ENCODE measurements at places on chromosomes 1 and 21.

GRCh38 chr1:116067566-116067890 is 43.7 kb upstream of the MAB21L3 start:
- H3K27ac ChIP-seq, result no peak overlapping the region
- H3K36me3 ChIP-seq, result peaks cover 2% of the 10 kb centered on the region
- no peak overlapping the region for H3K4me3 ChIP-seq
- H3K27me3 ChIP-seq, result peaks cover 6% of the 10 kb centered on the region
- no peak for DNase-seq

DNA sequence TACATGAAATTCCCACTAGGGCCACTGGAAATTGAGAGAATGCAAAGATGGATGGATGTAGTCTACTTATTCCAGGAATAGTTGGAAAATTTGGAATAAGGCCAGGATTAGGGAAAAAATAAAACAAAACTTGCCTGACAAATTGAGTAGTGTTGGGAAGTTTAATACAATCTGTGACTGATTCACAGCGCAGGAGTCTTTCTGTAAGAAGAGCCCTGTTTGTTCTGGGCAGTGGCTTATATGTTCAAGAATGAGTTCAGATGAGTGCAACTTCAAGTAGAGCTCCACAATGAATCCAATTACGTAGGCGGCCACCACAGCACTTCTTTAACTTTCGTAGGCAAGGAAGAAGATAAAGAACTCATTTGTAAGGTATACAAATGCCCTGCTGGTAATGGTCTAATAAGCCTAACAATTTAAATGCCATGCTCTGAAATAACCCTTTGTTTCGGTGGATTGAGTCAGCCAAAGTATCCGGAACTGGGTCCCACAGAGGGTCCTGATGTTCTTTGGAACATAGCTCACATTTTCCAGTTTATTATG is 47.1 kb upstream of the KCNE1 start:
- peaks cover 4% of the 10 kb centered on the region for H3K36me3 ChIP-seq
- H3K4me1 ChIP-seq, result peaks cover 2% of the 10 kb centered on the region
- DNase-seq, result no peak

DNA sequence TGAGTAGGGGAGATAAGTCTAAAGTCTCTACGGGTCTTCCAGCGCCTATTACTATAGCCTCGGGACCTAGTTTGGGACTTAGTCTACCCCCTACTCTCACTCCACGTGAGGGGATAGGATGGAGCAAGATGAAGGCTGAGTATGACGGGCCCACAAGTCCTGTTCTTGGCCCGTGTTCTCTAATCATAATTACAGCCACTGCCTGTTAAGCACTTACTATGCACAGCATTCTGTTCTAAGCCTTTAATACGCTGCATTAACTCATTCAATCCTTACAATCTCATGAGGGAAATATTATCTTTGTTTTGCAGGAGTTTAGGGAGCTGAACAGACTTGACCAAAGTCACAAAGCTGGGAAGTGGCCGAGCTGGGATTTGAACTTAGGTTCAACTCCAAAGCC is 23.9 kb upstream of the EPB41 start:
- H3K27ac ChIP-seq, result peak overlapping the region; percentile 83
- DNase-seq, result no peak
- no peak overlapping the region for H3K4me3 ChIP-seq

GRCh38 chr1:112997781-112998180 is 41.8 kb upstream of the SLC16A1 start:
- no peak overlapping the region for H3K4me3 ChIP-seq
- H3K27ac ChIP-seq, result peak overlapping the region; percentile 37
- DNase-seq, result no peak

DNA sequence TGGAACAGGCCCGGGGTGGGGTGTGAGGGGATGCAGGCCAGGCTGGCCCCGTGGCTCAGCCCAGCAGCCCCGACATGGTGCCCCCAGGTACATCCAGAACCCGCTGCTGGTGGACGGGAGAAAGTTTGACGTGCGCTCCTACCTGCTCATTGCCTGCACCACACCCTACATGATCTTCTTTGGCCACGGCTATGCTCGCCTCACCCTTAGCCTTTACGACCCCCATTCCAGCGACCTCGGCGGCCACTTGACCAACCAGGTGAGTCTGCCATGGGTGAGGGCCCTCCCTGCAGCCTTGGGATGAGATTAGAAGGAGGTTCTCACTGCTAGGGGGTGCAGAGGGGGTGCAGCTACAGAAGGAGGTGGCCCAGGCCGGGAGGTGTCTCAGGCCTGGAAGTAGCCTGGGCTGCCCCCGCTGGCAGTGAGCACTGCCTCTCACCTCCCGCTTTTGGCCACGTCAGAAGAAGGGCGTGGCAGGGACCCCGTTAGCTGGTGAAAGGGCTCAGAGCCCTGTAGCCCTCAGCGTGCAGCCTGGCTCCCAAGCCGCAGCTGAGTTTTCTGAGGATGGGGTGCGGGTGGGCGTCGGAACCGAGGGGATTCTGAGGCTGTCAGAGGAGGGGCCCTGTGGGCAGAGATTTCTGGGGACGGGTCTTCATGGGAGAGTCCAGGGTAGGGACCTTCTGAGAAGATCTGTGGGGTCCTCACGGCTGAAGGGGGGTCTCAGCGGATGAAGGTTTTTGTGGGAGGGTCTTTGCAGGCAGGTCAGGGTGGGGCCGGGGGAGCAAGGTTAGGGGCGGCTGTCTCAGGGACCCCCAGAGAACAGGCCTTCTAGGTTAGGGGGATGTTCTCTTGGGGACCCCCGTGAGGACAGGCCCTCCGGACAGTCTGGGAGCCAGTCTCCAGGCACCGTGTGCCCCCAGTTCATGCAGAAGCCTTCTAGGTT is 10.4 kb downstream of the TTLL10 start:
- peaks cover 4% of the 10 kb centered on the region for H3K27me3 ChIP-seq
- H3K27ac ChIP-seq, result peak overlapping the region; percentile 14
- peaks cover 2% of the 10 kb centered on the region for H3K36me3 ChIP-seq
- peaks cover 15% of the 10 kb centered on the region for H3K4me1 ChIP-seq
- DNase-seq, result peak; percentile 3

- H3K4me3 ChIP-seq, result no peak overlapping the region
- no peak overlapping the region for H3K27ac ChIP-seq
- peaks cover 3% of the 10 kb centered on the region for H3K36me3 ChIP-seq
- H3K4me1 ChIP-seq, result peaks cover 15% of the 10 kb centered on the region
Observed at GRCh38 chr1:204093421-204093717, 20.5 kb downstream of the SOX13 start.

DNA sequence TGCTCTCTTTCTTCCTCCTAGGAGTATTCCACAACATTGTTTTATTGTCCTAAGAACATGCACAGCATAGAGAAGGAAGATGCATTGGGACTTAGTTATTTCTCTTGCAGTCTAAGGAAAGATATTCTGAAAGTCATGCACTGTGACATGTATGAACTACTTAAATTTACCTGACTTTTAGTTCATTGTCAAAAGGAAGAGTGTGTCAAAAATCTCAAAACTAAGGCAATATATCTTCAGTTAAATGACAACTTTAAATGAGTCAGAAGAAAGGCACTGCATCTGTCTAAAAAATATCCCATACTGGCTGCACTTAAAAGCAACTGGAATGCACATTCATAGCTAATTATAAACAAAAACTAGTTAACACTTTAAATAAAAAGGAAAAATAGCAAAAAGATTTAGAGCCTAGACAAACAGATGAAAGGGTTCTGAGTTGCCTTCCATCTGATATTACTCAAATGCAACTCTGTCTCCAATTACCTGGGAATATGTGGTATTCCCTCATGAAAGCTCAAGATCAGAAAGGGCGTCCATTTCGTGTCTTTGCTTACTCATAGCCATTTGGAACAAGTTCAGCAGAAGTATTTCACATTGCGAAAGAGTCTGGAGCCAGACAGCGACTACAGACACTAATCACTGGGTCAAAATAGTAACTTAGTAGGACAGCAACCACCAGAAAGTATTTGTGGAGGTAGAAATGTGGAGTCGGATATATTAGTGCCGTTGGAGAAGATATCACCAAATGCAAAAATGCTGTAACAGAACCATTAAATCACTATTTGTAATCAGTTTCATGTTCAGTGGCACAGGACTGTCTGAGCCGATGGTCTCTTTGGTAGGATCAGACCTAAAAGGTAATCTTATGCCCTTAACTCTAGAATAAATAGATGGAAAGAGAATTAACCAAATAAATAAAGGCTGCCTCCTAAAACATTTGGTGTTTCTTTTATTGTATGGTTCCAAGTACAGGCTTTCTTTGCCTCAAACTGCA is 225.7 kb downstream of the GREM2 start:
- no peak overlapping the region for H3K4me3 ChIP-seq
- no peaks in the 10 kb centered on the region for H3K36me3 ChIP-seq
- no peaks in the 10 kb centered on the region for H3K4me1 ChIP-seq
- H3K27me3 ChIP-seq, result peaks cover 16% of the 10 kb centered on the region
- H3K27ac ChIP-seq, result no peak overlapping the region
- no peak for DNase-seq

GRCh38 chr1:234737967-234738314 is 128.0 kb upstream of the IRF2BP2 start:
- H3K27me3 ChIP-seq, result no peaks in the 10 kb centered on the region
- H3K36me3 ChIP-seq, result no peaks in the 10 kb centered on the region
- H3K4me3 ChIP-seq, result no peak overlapping the region
- peaks cover 6% of the 10 kb centered on the region for H3K4me1 ChIP-seq
- peak overlapping the region; percentile 49 for H3K27ac ChIP-seq

DNA sequence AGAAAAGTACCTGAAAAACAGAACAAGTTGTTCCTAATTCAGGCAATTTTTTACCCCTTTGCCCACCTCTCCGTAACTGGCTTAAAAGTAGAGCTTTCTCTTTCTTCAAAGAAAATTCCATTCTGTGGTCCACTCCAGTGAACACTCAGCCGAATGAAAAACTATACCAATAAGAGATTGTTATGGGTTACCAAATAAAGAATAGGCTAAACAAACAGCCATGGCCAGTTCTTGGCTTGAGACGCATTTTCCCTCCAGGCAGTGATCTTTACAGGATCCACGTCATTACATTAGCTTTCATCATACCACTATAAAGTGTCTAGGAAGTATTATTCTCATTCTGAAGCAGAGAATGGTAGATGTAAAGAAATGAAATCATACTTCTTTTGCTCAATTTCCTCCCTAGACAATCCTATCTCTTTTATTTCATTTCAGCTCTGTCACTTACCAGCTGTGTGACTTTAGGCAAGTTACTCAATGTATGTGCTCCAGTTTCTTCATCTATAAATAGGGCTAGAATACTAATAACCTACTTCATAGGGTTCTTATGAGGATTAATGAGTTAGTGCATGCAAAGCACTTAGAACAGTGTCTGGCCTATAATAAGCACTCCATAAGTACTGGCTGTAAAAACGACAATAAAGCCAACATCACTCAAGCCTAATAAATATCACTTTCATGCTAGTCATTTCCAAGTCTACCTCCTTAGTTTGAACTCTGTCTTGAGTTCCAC is 26.5 kb upstream of the TRIM45 start:
- peaks cover 39% of the 10 kb centered on the region for H3K27me3 ChIP-seq
- no peak overlapping the region for H3K27ac ChIP-seq
- H3K4me3 ChIP-seq, result no peak overlapping the region
- no peak for DNase-seq
- peaks cover 2% of the 10 kb centered on the region for H3K36me3 ChIP-seq

- H3K27ac ChIP-seq, result no peak within 1 kb of the TSS
- H3K4me1 ChIP-seq, result peaks cover 10% of the 10 kb centered on the region
- peaks cover 57% of the 10 kb centered on the region for H3K27me3 ChIP-seq
- H3K36me3 ChIP-seq, result peaks cover 9% of the 10 kb centered on the region
- H3K4me3 ChIP-seq, result peak within 1 kb of the TSS; percentile 87
Observed at GRCh38 chr1:47415728-47416318, at the start of gene FOXE3. FOXE3 (plus strand) TSS chr1:47416285; CDS start chr1:47416316, 31 bp downstream.

DNA sequence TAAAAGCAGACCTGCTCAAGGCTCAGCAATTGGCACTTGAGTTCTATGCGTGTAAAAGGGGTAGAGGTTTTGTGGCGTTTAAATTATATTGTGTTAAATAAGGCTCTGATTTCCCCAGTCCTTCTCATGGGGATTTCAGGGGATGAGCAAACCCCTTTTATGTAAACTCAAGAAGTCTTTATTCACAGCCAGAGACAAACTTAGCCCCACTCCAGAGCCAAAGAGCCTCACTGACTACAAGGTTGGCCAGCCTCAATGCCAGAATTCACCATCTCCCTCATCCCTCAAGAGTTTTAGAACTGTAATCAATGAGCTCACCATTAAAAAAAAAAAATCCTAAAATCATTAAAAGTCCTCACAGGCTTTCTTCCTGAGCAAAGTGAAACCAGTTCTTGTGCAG is 107.8 kb downstream of the SLC30A10 start:
- H3K27me3 ChIP-seq, result peaks cover 5% of the 10 kb centered on the region
- no peak overlapping the region for H3K4me3 ChIP-seq

GRCh38 chr21:46319186-46319585 is 4.5 kb downstream of the C21orf58 start:
- DNase-seq, result no peak
- H3K4me3 ChIP-seq, result no peak overlapping the region
- peaks cover 2% of the 10 kb centered on the region for H3K36me3 ChIP-seq
- H3K27ac ChIP-seq, result no peak overlapping the region
- no peaks in the 10 kb centered on the region for H3K27me3 ChIP-seq

DNA sequence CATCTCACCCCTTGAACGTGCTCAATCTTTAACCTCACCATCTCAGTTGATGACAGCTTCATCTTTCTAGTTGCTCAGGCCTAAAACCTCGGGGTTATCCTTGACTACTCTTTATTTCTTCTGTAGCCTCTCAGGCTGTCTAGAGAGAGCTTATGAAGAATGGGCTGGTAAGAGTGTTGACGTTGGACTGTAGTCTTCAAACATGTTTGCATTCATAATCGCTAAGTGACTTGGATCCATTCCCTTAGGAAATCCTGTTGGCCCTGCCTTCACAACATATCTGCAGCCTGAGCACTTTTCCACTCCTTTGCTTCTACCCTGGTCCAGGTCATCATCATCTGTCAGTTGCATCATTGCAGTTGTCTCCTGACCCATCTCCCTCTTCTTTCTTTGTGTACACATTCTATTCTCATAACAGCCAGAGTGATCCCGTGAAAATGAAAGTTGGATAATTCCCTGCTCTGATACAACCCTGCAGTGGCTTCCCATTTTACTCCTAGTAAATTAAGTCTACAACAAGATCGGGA is 10.5 kb downstream of the UCK2 start:
- no peak for DNase-seq
- no peaks in the 10 kb centered on the region for H3K27me3 ChIP-seq
- peaks cover 3% of the 10 kb centered on the region for H3K36me3 ChIP-seq
- no peak overlapping the region for H3K4me3 ChIP-seq
- peaks cover 26% of the 10 kb centered on the region for H3K4me1 ChIP-seq
- H3K27ac ChIP-seq, result no peak overlapping the region

- no peak overlapping the region for H3K4me3 ChIP-seq
- H3K4me1 ChIP-seq, result peaks cover 16% of the 10 kb centered on the region
- no peaks in the 10 kb centered on the region for H3K36me3 ChIP-seq
- H3K27ac ChIP-seq, result no peak overlapping the region
- H3K27me3 ChIP-seq, result peaks cover 4% of the 10 kb centered on the region
Observed at GRCh38 chr1:228885845-228886244, 150.6 kb downstream of the RHOU start.

GRCh38 chr1:117061986-117062415 is 1.9 kb downstream of the TTF2 start:
- H3K27ac ChIP-seq, result no peak overlapping the region
- no peaks in the 10 kb centered on the region for H3K27me3 ChIP-seq
- peak; percentile 17 for DNase-seq
- no peak overlapping the region for H3K4me3 ChIP-seq
- peaks cover 3% of the 10 kb centered on the region for H3K36me3 ChIP-seq

All from T-helper 17 cell (primary cell).